Endothelial cell of umbilical vein (primary cell): ENCODE measurements at places on chromosomes 13 and 19. TPM values are rescaled to one million over a fixed set of nuclear protein-coding genes. Genes with fewer than 3 reads are reported as not detected.

NOP53 gene
- total RNA-seq, result 150 and 189 TPM in 2 replicates

- peak overlapping the region; percentile 95 for H3K4me3 ChIP-seq
- no peaks in the 10 kb centered on the region for H3K36me3 ChIP-seq
- H3K4me1 ChIP-seq, result peaks cover 6% of the 10 kb centered on the region
- H3K27me3 ChIP-seq, result peaks cover 5% of the 10 kb centered on the region
- peak overlapping the region; percentile 86 for H3K27ac ChIP-seq
These were observed 729 bp upstream of the ARID3A start for GRCh38 chr19:925087-925525.

DNA sequence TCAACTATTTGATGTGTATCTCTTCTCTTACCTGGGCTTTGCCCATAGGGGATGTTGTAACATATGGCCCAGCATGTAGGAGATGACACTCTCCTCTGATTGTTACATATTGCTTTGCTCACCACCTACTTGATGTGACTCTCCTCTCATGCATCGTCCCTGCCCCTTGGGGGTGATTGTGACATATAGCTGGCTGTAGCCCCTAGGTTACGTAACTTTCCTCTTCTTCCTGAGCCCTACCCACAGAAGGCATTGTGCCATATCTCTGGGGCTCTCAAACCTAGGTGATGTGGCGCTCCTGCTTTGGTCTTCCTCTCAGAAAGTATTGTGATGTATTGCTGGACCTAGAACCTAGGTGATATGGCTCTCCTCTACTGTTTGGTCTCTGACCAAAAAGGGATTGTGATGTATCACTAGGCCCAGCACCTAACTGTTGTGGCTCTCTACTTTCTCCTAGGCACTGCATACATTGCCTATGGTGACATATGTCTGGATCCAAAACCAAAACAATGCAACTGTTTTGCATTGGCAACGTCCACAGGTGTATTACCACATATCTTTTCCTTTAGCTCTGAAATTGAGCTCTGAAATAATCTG lies 71.9 kb upstream of the ZNF724 start:
- no peak overlapping the region for H3K4me3 ChIP-seq
- H3K36me3 ChIP-seq, result no peaks in the 10 kb centered on the region
- H3K4me1 ChIP-seq, result no peaks in the 10 kb centered on the region
- DNase-seq, result no peak
- no peaks in the 10 kb centered on the region for H3K27me3 ChIP-seq

- H3K36me3 ChIP-seq, result no peaks in the 10 kb centered on the region
- no peak for DNase-seq
- no peaks in the 10 kb centered on the region for H3K27me3 ChIP-seq
- no peak overlapping the region for H3K27ac ChIP-seq
- no peaks in the 10 kb centered on the region for H3K4me1 ChIP-seq
- no peak overlapping the region for H3K4me3 ChIP-seq
These were observed 131.0 kb upstream of the RFC3 start for GRCh38 chr13:33686772-33687480.

RASL11A gene
- 1.3 and 2.1 TPM in 2 replicates for total RNA-seq

FAM216B gene
- total RNA-seq, result not detected in 2 replicates

- H3K4me3 ChIP-seq, result no peak overlapping the region
- H3K36me3 ChIP-seq, result no peaks in the 10 kb centered on the region
- no peaks in the 10 kb centered on the region for H3K4me1 ChIP-seq
- H3K27ac ChIP-seq, result no peak overlapping the region
- no peak for DNase-seq
These were observed 88.9 kb downstream of the SLC25A15 start for GRCh38 chr13:40878321-40878720.

- H3K36me3 ChIP-seq, result no peaks in the 10 kb centered on the region
- no peak overlapping the region for H3K4me3 ChIP-seq
- no peak overlapping the region for H3K27ac ChIP-seq
- no peak for DNase-seq
- H3K4me1 ChIP-seq, result peaks cover 13% of the 10 kb centered on the region
These were observed 37.8 kb upstream of the GAS6 start for GRCh38 chr13:113901642-113902041.

- H3K4me1 ChIP-seq, result no peaks in the 10 kb centered on the region
- H3K4me3 ChIP-seq, result no peak overlapping the region
- no peaks in the 10 kb centered on the region for H3K36me3 ChIP-seq
- no peak for DNase-seq
- no peak overlapping the region for H3K27ac ChIP-seq
- H3K27me3 ChIP-seq, result no peaks in the 10 kb centered on the region
These were observed 1287.7 kb downstream of the UQCRFS1 start for GRCh38 chr19:27925202-27925601.

- H3K4me1 ChIP-seq, result no peaks in the 10 kb centered on the region
- no peak for DNase-seq
- H3K36me3 ChIP-seq, result no peaks in the 10 kb centered on the region
- peaks cover 8% of the 10 kb centered on the region for H3K27me3 ChIP-seq
- no peak overlapping the region for H3K27ac ChIP-seq
- no peak overlapping the region for H3K4me3 ChIP-seq
These were observed 101.4 kb downstream of the RNF17 start for GRCh38 chr13:24865163-24865953.

GRCh38 chr13:33798023-33798422 lies 19.9 kb upstream of the RFC3 start:
- no peak overlapping the region for H3K4me3 ChIP-seq
- no peak overlapping the region for H3K27ac ChIP-seq
- H3K4me1 ChIP-seq, result no peaks in the 10 kb centered on the region
- no peaks in the 10 kb centered on the region for H3K27me3 ChIP-seq

DNA sequence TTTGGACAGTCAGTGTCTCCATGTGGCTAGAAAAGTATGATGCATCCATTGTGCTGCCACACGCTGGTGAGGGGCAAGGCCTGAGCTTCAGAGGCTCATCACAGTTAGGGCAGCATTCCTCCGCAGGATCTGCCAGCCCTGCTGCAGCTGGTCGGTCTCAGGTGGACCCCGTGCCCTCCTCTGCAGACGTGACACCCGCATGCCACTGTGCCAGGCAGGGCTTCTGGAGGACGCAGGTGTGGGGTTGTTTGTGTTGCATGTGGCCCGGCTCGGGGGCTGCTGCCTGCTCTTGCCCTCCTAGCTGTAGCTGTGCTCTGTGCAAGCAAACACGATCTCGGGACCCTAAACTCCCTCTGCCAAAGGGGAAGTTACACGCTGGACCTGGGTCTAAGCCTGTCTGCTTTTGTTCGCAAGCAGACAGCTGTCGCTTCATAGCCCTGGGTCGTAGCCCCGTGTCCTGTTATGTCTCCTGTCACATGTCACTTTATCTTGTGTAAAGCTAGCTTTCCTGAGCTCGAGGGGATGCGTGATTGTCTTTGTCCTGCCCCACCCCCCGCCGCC lies 45.3 kb downstream of the SLC7A9 start:
- peaks cover 9% of the 10 kb centered on the region for H3K27me3 ChIP-seq
- H3K4me1 ChIP-seq, result no peaks in the 10 kb centered on the region
- H3K36me3 ChIP-seq, result no peaks in the 10 kb centered on the region
- H3K4me3 ChIP-seq, result no peak overlapping the region
- no peak overlapping the region for H3K27ac ChIP-seq

DNA sequence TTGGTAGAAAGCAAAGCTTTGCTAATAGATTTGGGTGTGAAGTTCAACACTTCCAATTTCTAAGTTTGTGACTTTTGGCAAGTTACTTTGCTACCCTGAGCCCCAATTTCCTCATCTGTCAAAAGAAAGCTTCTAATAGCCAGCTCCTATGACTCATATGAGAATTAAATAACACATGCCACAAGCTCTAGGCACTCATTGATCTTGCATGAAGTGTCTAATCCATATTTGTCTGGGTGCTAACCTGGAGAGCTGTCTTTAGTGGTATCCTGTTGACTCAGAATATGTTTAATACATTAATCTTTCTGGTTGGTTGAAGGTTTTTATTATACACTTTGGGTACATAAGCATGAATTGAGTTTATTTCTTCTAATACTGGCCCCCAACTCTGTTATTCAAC lies 188.8 kb downstream of the POSTN start:
- no peaks in the 10 kb centered on the region for H3K36me3 ChIP-seq
- H3K4me3 ChIP-seq, result no peak overlapping the region
- no peak overlapping the region for H3K27ac ChIP-seq
- H3K4me1 ChIP-seq, result peaks cover 15% of the 10 kb centered on the region
- DNase-seq, result no peak

DNA sequence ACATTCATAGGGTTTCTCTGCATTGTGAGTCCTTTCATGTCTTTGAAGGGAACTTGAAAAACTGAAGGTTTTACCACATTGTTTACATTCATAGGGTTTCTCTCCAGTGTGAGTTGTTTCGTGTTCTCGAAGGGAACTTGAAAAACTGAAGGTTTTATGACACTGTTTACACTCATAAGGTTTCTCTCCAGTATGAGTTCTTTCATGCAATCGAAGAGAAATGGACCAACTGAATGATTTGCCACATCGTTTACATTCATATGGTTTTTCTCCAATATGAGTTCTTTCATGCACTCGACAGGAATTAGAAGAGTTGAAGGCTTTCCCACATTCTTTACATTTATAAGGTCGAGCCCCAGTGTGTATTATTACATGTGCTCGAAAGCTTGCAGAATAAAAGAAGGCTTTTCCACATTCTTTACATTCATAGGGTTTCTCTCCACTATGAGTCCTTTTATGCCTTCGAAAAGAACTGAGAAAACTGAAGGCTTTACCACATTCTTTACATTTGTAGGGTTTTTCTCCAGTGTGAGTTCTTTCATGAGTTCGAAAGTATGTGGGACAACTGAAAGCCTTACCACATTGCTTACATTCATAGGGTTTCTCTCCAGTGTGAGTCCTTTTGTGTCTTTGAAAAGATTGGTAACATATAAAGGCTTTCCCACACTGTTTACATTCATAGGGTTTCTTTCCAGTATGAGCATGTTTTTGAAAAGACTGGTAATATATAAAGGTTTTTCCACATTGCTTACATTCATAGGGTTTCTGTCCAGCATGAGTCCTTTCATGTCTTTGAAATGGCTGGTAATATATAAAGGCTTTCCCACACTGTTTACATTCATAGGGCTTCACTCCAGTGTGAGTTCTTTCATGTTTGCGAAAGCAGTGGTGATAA lies 20.7 kb downstream of the ZNF14 start:
- no peak for DNase-seq
- no peak overlapping the region for H3K4me3 ChIP-seq
- H3K27ac ChIP-seq, result no peak overlapping the region
- H3K36me3 ChIP-seq, result peaks cover 4% of the 10 kb centered on the region

DNA sequence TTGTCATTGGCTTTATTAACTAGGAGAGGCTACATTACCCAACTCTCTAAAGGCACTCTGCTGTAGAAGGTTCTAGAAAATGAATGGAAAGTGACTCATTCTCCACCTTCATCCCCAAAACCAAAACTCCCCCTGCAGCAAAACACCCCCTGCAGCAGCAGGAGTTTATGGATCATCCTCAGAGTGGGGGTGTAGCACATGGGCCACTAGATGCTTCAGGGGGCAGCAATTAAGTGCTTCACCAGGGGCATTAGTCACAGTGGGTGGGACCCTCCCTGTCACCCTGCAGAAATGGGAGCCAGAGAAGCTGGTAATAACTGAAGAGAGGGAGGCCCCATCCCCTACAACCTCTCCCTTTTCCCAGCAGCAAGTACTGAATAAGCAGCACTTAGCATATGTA lies 64.5 kb upstream of the MED4 start:
- no peaks in the 10 kb centered on the region for H3K27me3 ChIP-seq
- H3K36me3 ChIP-seq, result no peaks in the 10 kb centered on the region
- DNase-seq, result no peak
- peaks cover 26% of the 10 kb centered on the region for H3K4me1 ChIP-seq
- H3K4me3 ChIP-seq, result no peak overlapping the region

- no peak overlapping the region for H3K4me3 ChIP-seq
- H3K27ac ChIP-seq, result no peak overlapping the region
- H3K36me3 ChIP-seq, result no peaks in the 10 kb centered on the region
- no peaks in the 10 kb centered on the region for H3K27me3 ChIP-seq
These were observed 28.9 kb downstream of the AP2S1 start for GRCh38 chr19:46821512-46822409.
